ENCODE measurements at places on chromosomes 1 and 21. TPM values are rescaled to one million over a fixed set of nuclear protein-coding genes. Genes with fewer than 3 reads are reported as not detected.

Gene RXFP4
- not detected for polyA plus RNA-seq

Gene EFCAB7
- polyA plus RNA-seq, result 3.6 TPM

Gene ASPM
- 0.02 TPM for polyA plus RNA-seq

Gene RHD
- polyA plus RNA-seq, result not detected

Gene RBM11
- 4.3 TPM for polyA plus RNA-seq
